CD4-positive, alpha-beta T cell treated with Interferon alpha-2 for 1 hour (primary cell): ENCODE measurements at places on chromosomes 6 and 20.
A peak's percentile ranks its signal among the peaks of the same experiment; 100 is the strongest.

GRCh38 chr20:6074145-6074561 is 20.3 kb upstream of the LRRN4 start:
- no peak for DNase-seq

DNA sequence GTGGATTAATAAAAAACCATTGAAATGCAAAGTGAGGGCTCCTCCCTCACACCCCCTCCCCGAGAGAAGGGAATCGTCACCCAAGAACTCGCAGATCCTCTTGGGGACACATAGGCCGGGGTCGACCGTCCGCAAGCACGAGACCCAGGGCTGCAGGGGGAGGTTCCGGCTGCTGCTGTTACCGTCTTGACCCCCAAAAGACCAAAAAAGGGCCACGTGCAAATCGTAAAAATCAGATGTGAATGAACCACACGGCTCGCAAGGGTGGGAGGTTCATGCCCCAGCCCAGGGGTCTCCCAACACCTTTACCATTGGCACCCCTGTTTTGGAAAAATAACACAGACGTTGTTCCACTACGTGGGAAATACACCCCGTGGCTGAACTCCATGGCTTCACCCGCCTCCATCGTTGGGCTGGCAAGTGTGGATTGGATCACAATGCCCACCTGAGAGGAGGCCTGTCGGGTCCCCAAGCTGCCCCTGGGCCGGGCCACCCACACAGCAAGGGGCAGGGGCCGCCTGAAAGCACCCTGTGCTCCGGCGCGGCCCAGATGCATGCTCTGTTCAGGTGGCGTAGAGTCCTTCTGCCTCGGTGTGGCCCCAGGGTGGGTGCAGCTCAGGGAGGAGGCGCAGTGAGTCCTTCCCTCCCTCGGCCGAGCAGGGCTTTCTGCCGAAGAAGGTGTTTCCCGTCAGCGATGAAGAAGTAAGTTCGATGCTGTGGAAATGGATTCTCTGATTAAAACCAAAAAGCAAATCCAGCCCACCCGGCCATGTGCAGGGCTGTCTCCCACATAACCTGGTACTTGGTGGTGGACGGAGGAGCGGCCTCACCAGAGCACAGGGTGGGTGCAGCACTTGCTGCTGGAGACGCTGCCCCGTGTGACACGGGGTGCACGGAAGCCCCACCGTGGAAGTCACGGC is 85.0 kb downstream of the YTHDF1 start:
- DNase-seq = no peak

GRCh38 chr6:31154436-31154835 is 3.2 kb downstream of the CCHCR1 start:
- no peak for DNase-seq

GRCh38 chr6:124368131-124368530 is 564.5 kb downstream of the NKAIN2 start:
- DNase-seq = no peak

DNA sequence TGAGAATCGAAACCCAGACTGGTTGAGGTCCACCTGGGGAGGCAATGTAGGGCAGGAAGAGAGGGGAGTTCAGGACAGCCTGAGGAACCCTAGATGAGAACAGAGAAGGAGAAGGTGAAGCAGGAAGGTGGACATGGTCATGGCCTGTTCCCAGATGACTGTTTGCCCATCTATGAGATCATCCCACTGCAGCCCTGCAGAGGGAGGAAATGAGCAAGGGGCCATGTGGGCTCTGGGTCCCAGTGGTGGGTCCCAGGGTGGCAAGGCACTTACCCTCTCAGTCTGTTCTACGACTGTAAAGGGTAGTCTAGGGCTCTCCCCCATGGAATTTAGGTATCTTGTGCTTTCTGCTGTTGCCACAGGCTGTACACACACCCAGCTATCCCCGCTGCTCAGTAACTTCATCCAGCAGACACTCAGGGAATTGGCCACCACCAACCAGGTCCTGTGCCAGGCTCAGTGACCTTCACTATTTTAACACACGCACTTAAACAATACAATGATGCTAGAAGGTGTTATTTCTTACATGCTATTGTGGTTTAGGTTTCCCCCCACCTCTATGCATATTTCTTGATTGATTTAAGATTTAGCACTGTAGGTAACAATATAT is 89.8 kb downstream of the TOX2 start:
- DNase-seq = no peak

DNA sequence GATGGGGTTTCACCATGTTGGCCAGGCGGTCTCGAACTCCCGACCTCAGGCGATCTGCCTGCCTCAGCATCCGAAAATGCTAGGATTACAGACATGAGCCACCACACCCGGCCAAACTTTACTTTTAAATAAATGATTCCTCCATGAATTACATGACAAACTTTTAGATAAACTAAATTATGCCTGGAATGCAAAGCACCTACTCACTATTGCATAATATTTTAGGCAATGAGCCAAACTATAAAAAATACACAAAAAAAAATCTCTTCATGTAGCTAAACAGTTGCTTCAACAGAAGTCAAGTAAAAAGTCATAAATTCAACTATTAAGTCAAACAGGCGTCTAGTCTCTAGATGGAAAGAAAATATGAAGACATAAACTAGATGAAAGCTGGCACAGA is 56.5 kb downstream of the PTPRK start:
- DNase-seq = no peak

GRCh38 chr6:168735268-168735949 is 294.4 kb downstream of the SMOC2 start:
- no peak for DNase-seq

DNA sequence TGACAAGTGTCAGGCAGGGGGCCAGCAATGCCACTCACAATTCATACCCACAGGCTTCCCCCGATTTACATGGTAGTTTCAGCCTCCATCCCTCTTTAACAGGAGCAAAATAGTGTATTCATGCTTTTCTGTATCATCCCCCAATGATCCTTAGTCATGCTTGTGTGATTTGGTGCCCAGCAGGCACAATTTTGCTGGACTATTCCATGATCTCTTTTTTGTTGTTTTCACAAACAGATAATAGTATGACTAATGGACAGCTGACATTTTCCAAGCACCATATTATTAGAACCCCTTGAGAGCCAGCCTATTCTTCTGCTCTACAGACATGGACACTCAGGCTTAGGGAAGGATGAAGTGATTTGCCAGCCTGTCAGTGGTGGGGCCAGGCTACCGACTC is 128.2 kb upstream of the RIPOR2 start:
- no peak for DNase-seq

DNA sequence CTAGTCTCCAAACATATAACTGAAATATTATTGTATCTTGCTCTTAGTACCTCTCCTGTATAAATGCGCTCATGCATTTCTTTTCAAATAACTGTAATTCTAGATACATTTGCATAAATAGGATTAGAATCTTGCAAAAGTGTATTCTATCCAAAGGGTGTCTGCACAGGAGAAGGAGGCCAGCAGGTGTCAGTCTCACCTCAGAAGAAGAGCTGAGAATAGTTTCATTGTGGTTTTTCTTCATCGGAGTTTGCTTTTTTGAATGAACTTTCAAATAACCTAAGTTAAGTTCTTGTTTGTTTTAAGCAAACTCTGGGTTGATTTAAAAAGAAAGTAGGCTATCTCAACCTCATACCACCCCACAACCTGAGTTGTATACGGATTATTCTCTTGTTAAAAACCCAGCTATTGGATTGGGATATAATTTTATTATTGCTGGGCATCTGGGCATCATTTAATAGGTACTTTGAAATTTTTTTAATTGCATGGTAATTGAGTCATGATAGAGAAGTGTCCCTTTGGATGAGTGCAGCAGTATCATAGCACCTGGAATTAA is 125.0 kb upstream of the MLIP start:
- DNase-seq = no peak

- no peak for DNase-seq
Observed at GRCh38 chr6:159788753-159789376, 537 bp downstream of the TCP1 start.

GRCh38 chr6:139983555-139984276 is 609.3 kb upstream of the CITED2 start:
- DNase-seq = no peak

- no peak for DNase-seq
Observed at GRCh38 chr6:23940466-23940865, 185.5 kb upstream of the NRSN1 start.

GRCh38 chr6:14240411-14241166 is 123.0 kb downstream of the CD83 start:
- no peak for DNase-seq

GRCh38 chr20:11333634-11334033 is 584.1 kb upstream of the BTBD3 start:
- DNase-seq = no peak

GRCh38 chr6:170160031-170160627 is 130.7 kb downstream of the DLL1 start:
- DNase-seq = no peak

GRCh38 chr20:63930971-63931553 is 25.2 kb downstream of the UCKL1 start:
- DNase-seq = no peak

- DNase-seq = no peak
Observed at GRCh38 chr20:62745952-62746288, 37.3 kb downstream of the NTSR1 start.

- no peak for DNase-seq
Observed at GRCh38 chr20:62949153-62949821, 3.2 kb upstream of the SLC17A9 start.

DNA sequence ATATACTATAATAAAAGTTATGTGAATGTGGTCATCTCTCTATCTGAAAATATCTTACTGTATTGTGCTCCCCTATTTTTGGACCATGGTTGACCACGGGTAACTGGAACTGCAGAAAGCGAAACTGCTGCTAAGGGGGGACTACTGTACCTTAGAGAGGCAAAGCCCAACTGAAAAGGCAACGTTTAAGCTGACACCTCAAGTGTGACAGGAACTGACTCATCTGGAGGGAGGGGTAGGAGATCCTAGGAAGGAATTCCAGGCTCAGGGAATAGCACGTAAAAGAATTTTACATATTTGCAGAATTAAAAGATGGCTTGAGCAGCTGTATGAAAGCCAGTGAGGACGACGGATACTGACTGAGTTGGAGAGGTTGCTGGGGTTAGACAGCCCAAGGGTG is 34.8 kb downstream of the ELOVL2 start:
- no peak for DNase-seq

GRCh38 chr20:49851231-49851705 is 38.6 kb downstream of the SLC9A8 start:
- no peak for DNase-seq

GRCh38 chr20:9407805-9408421 is 106.5 kb upstream of the LAMP5 start:
- DNase-seq = peak; percentile 39

- DNase-seq = no peak
Observed at GRCh38 chr6:77143659-77144447, 319.4 kb downstream of the HTR1B start.

- DNase-seq = peak; percentile 23
Observed at GRCh38 chr20:47360297-47361056, 4.0 kb upstream of the ZMYND8 start.

- no peak for DNase-seq
Observed at GRCh38 chr6:24415753-24416152, 13.0 kb downstream of the MRS2 start.

- no peak for DNase-seq
Observed at GRCh38 chr6:131660195-131660594, 23.1 kb downstream of the ENPP3 start.

DNA sequence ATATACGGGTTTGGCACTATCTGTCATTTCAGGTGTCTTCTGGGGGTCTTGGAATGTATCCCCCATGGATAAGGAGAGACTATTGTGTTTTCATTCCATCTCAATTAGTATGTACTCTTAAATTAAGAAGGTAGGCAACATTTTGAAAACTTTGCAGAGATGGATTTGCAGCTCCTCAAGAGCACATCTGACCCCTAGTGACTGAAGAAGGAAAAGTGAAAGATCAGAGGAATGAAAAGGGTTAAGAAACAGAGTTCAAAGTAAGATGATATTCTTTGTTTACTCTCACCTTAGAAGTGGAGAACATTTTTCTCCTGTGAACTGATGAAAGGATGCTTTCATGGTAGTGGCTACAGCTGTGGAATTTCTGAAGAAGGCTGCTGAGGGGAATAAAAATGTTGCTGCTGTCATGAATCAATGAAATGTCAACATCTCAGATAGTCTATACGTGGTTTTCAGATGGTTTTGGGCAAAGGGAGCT is 41.5 kb downstream of the SH3BGRL2 start:
- DNase-seq = peak; percentile 19

DNA sequence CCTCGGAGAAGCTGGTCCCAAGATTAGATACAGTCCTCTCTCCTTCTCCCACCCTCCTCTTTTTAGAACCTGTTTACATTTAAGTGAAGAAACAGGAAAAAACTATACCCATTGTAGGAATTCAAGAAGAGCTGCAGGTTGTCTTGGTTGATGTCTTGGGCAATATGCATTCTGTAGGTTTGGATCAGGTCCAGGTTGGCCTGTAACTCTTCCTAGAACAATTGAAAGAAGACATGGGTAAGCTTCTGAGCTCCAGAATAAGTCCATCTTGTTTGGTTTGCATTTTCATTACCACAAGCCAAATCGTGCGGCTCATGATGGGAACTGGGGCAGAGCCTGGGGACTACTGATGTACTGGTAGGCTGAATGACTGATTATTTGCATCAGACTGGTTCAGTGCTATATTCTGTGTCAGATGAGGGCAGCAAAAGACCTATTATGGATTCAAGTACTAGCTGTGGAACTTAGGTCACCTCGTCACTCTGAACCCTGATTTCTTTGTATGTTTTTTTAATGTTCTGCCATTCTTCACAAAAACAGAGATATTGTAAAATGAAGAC is 20.3 kb upstream of the SLA2 start:
- DNase-seq = no peak

- peak; percentile 70 for DNase-seq
Observed at GRCh38 chr6:156953479-156954146, 176.4 kb downstream of the ARID1B start.

GRCh38 chr20:6410721-6411120 is 287.9 kb upstream of the FERMT1 start:
- DNase-seq = no peak

GRCh38 chr20:6767536-6768227 is at the start of gene BMP2:
BMP2 (plus strand) TSS chr20:6767686; CDS start chr20:6770127, 2,441 bp downstream.
- no peak for DNase-seq
